ENCODE measurements at places on chromosomes 7 and 10.
A peak's percentile ranks its signal among the peaks of the same experiment; 100 is the strongest.

DNA sequence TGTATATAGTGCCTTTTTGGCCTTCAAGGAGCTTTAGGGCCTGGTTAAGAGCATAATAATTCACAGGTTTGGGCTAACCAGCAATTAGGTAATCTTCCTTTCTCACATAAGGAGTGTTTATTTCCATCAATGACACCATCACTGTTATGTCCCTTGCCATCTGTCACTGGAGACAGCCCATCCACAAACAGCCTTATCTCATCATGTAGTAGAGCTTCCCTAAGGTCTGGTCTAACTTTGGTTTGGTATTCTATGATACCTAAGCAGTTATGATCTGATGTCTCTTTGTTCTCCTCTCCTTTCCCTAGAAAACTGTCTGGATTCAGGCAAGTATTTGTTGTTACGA lies 26.4 kb downstream of the MAPK8 start:
- no peak for DNase-seq

- DNase-seq = no peak
These were observed 19.6 kb upstream of the SMNDC1 start for GRCh38 chr10:110324201-110324804.

- DNase-seq = no peak
These were observed 113.6 kb downstream of the TBXAS1 start for GRCh38 chr7:139942636-139943035.

GRCh38 chr7:4108951-4109350 lies 573.1 kb upstream of the FOXK1 start:
- no peak for DNase-seq

- DNase-seq = no peak
These were observed 52.5 kb downstream of the ADRA2A start for GRCh38 chr10:111129363-111129762.

DNA sequence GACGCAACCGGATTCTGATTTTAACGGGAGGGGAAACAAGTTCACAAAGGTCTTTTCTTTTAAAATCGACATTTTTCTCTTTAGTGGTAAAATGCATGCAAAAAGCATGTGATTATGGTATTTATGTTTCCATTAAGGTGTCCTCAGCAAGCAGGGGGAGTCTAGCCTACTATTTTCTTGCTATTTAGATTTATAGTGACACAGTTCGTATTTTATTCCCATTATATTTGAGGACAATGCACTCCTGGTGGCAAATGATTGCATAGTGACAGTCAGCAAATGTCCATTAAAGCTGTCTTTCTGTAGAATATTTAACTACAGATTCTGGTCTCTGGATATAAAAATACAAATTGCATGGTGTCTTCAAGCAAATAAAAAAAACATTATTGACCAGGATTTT lies 554.2 kb downstream of the PARD3 start:
- no peak for DNase-seq

DNA sequence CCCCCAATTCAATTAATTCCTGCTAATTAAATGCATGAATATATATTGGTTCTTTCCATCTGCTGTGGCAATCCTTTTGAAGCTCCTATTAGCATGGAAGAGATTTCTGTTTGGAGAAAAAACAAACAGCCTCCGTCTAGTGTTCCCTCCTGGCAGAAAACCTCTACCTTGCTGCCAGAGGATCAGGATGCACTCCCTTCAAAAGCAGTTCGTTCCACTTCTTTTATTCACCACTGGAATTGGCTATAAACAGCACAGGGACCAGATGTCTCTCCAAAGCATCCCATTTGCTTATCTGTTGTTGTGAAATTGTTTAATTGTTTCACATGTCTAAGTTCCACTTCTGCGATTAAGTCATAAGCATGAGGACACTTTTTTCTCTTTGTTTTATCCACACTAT lies 77.8 kb upstream of the PTN start:
- DNase-seq = no peak

- no peak for DNase-seq
These were observed 32.4 kb upstream of the RET start for GRCh38 chr10:43044448-43044921.

- no peak for DNase-seq
These were observed 46.8 kb downstream of the HIPK2 start for GRCh38 chr7:139730746-139731612.

GRCh38 chr7:1720326-1720725 lies 50.2 kb downstream of the ELFN1 start:
- DNase-seq = no peak

- DNase-seq = no peak
These were observed 581.2 kb downstream of the SUGCT start for GRCh38 chr7:40716052-40716451.

DNA sequence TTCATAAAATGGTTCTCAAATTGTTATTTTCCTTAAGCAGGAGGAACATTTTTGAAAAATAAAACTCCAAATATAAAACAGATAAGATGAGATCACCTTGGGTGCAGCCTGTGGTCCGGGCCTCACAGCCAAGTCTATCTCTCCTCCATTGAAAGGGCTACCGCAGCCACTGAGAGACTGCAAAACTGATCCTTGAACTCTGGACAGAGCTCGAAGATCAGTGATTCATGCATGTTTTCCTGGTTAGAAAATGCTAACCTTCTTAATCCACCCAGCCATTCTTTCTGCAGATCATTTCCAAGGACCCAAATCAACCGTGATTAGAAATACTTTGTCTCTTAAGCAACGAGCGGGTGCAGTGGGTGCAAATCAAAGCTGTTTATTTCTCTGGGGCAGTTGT lies 378.8 kb downstream of the PLXDC2 start:
- DNase-seq = no peak

- peak; percentile 7 for DNase-seq
These were observed 403 bp downstream of the CDK6 start for GRCh38 chr7:92835851-92836488.

GRCh38 chr7:139768249-139768824 lies 9.5 kb downstream of the HIPK2 start:
- no peak for DNase-seq

GRCh38 chr7:33632840-33633525 lies 272.4 kb upstream of the BMPER start:
- no peak for DNase-seq

- no peak for DNase-seq
These were observed 22.7 kb upstream of the TCTN3 start for GRCh38 chr10:95716466-95716865.

GRCh38 chr7:26376175-26376917 lies 84.7 kb downstream of the SNX10 start:
- peak; percentile 23 for DNase-seq

GRCh38 chr10:21508706-21509331 lies 16.7 kb downstream of the SKIDA1 start:
- DNase-seq = no peak

GRCh38 chr10:31694126-31694685 lies 234.4 kb downstream of the ARHGAP12 start:
- DNase-seq = no peak

DNA sequence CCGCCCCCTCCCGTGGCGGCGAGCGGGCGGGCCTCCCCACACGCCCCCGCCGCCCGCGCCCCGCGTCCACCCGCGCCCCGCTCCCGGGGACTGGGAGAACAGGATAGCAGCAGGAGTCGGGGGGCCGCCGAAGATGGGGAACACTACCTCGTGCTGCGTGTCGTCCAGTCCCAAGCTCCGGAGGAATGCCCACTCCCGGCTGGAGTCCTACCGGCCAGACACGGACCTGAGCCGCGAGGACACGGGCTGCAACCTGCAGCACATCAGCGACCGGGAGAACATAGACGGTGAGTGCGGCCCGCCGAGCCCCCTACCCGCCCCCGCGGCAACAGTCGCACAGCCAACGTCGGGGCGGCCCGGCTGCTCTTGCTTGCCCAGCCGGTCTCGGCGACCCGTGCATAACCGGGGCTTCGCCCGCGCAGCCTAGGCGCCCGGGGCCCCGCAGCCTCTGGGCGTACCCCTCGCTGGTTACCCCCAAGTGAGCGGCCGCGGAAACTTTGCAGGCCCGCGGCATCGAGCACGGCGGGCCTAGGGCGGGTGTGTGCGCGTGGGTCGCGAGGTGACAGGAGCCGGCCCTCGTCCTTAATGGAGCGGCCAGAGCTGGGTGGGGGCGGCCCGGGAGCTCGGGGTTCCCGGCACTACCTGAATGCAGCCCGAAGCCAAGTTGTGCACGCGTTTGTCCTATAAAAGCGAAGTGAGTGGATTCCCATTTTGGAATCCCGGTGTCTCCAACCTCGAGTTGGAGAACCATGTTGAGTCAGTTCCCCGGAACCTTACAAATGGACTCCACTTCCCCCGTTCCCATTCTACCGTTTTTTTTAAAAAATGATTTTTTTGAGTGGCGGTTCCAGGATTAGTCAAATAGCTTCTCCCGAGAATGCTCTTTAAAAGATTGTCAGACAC lies 863 bp downstream of the CCNY start:
- DNase-seq = peak; percentile 16

GRCh38 chr10:24416248-24416647 lies 207.3 kb downstream of the KIAA1217 start:
- no peak for DNase-seq

DNA sequence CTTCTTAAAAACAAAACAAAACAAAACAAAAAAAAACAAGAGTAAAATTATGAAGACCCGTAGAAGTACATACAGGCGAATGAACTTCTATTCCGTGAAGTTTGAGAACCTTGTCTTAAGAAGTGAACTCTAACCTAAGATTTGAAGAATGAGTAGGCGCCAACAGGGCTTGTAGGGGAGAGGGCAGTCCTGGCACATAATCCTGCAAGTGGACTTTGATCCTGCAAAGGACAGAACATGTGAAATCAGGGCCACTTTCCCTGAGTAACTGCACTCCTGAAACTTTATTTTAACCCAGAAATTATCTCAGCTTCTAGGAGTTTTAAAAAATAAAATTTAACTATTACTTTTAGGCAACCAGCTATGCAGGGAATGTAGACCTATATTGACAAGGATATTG lies 62.0 kb downstream of the GNAT3 start:
- peak; percentile 61 for DNase-seq

GRCh38 chr7:137670222-137671064 lies 176.3 kb downstream of the DGKI start:
- DNase-seq = no peak

DNA sequence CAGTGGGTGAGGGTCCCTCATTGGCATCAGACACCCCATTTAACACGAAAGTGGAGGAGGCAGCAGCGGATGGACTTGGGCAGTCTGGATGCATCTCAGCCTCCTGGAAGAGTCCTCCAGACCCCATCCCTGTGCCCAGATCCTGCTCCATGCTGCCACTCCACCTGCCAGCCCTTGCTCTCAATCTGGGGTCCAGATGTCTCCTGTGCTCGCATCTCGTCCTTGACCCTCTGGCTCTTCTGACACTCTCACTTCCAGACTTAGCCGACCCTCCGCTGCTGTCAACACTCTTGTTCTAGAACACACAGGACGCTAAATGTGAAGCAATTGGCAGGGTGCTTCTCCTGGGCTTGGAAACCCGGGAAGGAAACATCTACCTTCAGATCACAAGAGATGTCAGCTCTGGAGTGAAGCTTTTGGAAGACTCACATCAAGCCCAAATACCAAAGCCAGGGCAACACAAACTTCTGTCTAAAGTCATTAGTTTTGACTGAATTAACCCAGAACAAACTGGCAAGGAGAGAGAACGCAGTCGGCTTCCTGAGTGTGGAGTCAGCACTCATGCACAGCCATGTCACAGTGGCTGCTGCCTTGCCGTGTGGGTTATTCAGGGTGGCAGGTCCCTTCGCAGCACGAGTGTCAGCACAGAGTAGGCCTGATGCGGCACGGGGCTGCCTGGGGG lies 379.1 kb downstream of the TCERG1L start:
- no peak for DNase-seq

GRCh38 chr7:28597284-28597683 lies 185.0 kb downstream of the CREB5 start:
- DNase-seq = no peak

- no peak for DNase-seq
These were observed 1.1 kb downstream of the REEP3 start for GRCh38 chr10:63522277-63522687.

DNA sequence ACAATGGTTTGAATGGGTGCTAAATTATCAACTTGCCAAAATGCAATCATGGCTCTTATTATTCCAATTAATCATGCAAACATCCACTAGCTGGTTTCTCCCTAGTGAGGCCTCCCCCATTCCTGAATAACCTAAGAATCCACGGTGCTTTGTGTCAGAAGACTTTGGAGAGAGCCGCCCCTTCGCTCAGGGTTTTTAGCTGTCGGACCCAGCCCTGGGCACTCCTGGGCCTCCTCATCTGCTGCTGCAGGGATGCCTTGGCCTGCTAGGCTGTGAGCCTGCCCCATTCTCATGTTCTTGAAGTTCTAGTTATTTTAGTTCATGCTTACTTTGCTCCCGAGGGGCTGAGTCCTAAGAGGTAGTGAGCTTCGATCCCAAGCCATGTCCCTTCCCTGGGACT lies 34.1 kb upstream of the SFRP5 start:
- DNase-seq = no peak

- DNase-seq = no peak
These were observed 15.2 kb downstream of the ZNF786 start for GRCh38 chr7:149075286-149075685.

DNA sequence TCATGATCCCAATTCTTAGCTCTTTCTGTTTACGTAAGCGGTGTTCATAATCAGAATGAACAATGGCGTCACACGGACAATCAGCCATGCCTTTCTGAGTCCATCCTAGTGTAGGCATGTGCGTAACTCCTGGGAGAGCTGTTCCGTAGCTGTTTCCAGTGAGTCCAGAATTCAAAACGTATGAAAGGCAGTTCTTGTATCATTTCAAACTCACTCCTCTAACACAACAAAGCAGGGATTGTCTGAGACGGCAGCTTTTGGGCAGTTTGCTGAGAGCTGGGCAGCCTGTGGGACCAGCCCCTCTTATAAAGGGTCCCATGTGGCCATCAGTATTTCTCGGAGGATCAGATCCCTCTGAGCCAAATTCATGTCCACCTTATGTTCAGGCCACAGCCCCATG lies 43.4 kb downstream of the PSPH start:
- peak; percentile 27 for DNase-seq

DNA sequence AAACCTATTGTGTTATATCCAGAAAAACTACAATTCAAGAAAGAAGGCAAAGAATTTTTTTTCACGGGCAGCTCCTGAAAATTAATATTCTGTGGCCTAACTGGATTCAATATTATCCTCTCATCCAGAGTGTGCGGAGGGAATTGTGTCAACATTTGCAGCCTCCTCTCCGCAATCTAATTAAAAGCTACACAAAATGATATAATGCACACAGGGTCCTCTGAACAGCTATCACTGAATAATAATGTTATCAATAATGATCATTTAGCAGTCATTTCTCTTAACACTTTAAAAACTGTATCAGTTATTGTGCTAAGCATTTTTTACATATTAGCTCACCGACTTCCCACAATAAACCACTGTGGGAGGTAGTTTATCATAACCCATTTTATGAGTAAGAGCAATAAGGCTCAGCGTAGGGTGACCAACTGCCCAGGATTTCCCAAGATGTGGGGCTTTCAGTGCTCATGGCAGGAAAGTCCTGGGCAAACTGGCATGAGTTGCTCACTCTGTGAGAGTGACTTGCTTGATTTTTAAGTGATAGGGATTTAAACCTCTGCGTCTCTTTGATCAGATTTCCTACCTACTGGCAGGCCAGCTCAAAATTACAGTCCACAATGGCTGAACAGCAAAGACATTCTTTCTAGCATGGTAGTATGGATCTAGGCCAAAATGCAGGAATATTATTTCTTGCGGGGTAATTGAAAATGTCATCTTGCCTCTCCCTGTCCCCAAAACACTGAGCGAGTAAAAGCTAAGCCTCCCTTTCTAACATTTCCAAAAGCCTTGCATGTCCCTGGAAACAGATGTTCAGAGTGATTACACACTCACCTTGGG lies 65.7 kb downstream of the AOAH start:
- no peak for DNase-seq

- DNase-seq = no peak
These were observed 48.1 kb upstream of the PLEKHA1 start for GRCh38 chr10:122326385-122326784.
